GM23338 (cell line): ENCODE measurements at places on chromosomes 2 and 18. TPM values are rescaled to one million over a fixed set of nuclear protein-coding genes. Genes with fewer than 3 reads are reported as not detected.
A peak's percentile ranks its signal among the peaks of the same experiment; 100 is the strongest.

Gene NCK2
- 59.9 and 62.4 TPM in 2 replicates for total RNA-seq

Gene NAGK
- total RNA-seq = 24.3 and 55.6 TPM in 2 replicates

DNA sequence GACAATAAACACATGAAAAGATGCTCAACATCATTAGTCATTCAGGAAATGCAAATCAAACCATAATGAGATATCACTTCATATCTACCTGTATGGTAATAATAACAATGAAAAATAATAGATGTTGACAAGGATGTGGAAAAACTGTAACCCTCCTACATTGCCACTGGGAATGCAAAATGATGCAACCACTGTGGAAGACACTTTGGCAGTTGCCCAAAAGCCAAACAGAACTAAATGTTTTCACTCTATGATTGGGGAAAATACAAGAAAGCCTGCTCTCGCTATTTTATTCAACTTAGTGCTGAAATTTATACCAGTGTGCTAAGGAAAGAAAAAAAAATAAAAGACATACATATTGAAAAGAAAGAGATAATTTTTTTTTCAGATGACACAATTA, 934.5 kb downstream of the CNTNAP5 start:
- no peak overlapping the region for H3K4me3 ChIP-seq
- no peak for DNase-seq
- H3K27ac ChIP-seq = no peak overlapping the region
- no peaks in the 10 kb centered on the region for H3K36me3 ChIP-seq

DNA sequence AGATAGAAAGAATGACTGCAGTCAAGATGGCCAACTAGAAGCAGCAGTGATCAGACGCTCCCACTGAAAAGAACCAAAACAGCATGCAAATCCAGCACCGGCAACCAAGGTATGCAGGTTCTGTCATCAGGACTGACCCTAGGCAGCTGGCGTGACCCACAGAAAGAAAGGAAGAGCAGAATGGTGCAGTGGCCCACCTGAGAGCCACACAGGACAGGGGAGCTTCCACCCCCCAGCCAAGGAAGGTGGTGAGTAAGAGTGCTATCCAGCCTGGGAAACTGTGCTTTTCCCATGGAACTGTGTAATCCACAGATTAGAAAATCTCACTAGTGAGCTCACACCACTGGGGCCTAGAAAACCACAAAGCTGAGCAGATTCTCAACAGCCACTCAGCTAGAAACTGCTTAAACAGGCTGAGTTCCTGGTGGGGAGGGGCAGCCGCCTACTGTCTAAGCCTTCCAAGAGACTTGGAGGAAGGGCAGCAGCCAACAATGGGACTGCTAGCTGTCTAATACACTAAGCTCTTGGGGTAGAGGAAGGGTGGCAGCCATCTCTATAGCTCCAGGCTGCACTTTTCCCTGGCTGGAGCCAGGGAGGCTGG, 127.9 kb downstream of the EVA1A start:
- H3K4me1 ChIP-seq = peaks cover 44% of the 10 kb centered on the region
- no peak overlapping the region for H3K27ac ChIP-seq
- H3K36me3 ChIP-seq = no peaks in the 10 kb centered on the region
- peak; percentile 21 for DNase-seq

- no peaks in the 10 kb centered on the region for H3K27me3 ChIP-seq
- no peaks in the 10 kb centered on the region for H3K36me3 ChIP-seq
- no peak overlapping the region for H3K27ac ChIP-seq
- peaks cover 37% of the 10 kb centered on the region for H3K4me1 ChIP-seq
- DNase-seq = no peak
- H3K4me3 ChIP-seq = no peak overlapping the region
Observed at GRCh38 chr18:11992096-11992790, 10.9 kb downstream of the IMPA2 start.

GRCh38 chr18:23266717-23267446, 131.6 kb downstream of the CABLES1 start:
- H3K4me3 ChIP-seq = no peak overlapping the region
- no peak overlapping the region for H3K27ac ChIP-seq
- no peak for DNase-seq

GRCh38 chr2:1546023-1546591, 132.8 kb downstream of the TPO start:
- no peaks in the 10 kb centered on the region for H3K4me1 ChIP-seq
- no peak overlapping the region for H3K27ac ChIP-seq
- H3K4me3 ChIP-seq = no peak overlapping the region
- no peaks in the 10 kb centered on the region for H3K27me3 ChIP-seq
- DNase-seq = peak; percentile 75

DNA sequence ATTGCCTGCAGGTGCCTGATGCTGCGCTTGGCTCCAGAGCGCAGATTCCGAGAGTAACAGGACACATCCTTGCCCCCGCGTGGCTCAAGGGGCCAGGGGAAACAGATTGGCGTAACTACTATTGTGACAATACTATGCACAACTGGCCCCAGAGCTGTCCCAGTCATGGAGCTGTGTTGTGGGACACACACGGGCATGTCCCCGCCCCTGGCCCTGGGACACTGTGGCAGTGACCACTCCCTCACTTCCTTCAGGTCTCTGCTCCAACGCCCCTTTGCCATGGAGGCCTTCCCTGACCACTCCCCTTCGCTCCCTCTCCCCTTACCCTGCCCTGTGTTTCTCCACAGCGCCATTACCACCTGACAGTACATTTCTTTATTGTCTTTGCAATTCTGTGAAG, 132.1 kb downstream of the SMAD2 start:
- no peak overlapping the region for H3K27ac ChIP-seq
- H3K27me3 ChIP-seq = no peaks in the 10 kb centered on the region
- H3K4me1 ChIP-seq = peaks cover 4% of the 10 kb centered on the region; the same call in 1 of the 2 replicates
- H3K4me3 ChIP-seq = no peak overlapping the region
- H3K36me3 ChIP-seq = no peaks in the 10 kb centered on the region
- DNase-seq = no peak

Gene MARCHF4
- total RNA-seq = 1.1 and 1.2 TPM in 2 replicates

Gene GALM
- total RNA-seq = 14.9 and 21.6 TPM in 2 replicates

Gene SIX3
- total RNA-seq = 0.28 TPM in 1 of 2 replicates, not detected in the other

DNA sequence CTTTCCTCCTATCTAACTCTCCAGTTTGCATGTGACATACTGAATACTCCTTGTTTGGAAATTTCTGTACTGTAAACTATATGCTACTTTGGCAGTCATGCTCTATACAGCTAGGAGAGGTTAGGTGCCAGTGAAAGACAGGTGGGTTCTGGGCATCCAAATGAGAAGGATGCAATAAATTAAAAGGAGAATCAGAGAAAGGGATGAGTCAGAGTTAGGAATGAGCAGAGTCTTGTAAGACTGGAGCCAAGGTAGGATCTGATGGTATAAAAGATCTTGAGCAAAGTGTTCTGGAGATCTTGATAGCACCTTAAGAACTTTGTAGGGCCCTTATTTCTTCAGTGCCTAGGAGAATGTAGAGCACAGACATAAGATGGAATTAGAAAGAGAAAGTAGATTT, 58.7 kb upstream of the STAM2 start:
- H3K36me3 ChIP-seq = no peaks in the 10 kb centered on the region
- no peaks in the 10 kb centered on the region for H3K27me3 ChIP-seq
- DNase-seq = no peak
- H3K4me3 ChIP-seq = no peak overlapping the region
- H3K27ac ChIP-seq = no peak overlapping the region
- H3K4me1 ChIP-seq = no peaks in the 10 kb centered on the region

GRCh38 chr2:128420131-128420530, 101.5 kb upstream of the HS6ST1 start:
- no peak overlapping the region for H3K4me3 ChIP-seq
- H3K27me3 ChIP-seq = no peaks in the 10 kb centered on the region
- H3K4me1 ChIP-seq = peaks cover 7% of the 10 kb centered on the region; the same call in 1 of the 2 replicates
- no peak overlapping the region for H3K27ac ChIP-seq
- no peak for DNase-seq
- no peaks in the 10 kb centered on the region for H3K36me3 ChIP-seq

GRCh38 chr2:142865924-142866323, 11.5 kb upstream of the KYNU start:
- no peak for DNase-seq
- no peaks in the 10 kb centered on the region for H3K36me3 ChIP-seq
- H3K27ac ChIP-seq = no peak overlapping the region
- H3K4me3 ChIP-seq = no peak overlapping the region
- no peaks in the 10 kb centered on the region for H3K4me1 ChIP-seq
